ENCODE measurements at places on chromosomes 4 and X.
A peak's percentile ranks its signal among the peaks of the same experiment; 100 is the strongest.

GRCh38 chr4:187547316-187547715, 448.3 kb upstream of the ZFP42 start:
- no peak for DNase-seq

- no peak for DNase-seq
Measured at GRCh38 chr4:80685214-80685613, 345.3 kb upstream of the BMP3 start.

DNA sequence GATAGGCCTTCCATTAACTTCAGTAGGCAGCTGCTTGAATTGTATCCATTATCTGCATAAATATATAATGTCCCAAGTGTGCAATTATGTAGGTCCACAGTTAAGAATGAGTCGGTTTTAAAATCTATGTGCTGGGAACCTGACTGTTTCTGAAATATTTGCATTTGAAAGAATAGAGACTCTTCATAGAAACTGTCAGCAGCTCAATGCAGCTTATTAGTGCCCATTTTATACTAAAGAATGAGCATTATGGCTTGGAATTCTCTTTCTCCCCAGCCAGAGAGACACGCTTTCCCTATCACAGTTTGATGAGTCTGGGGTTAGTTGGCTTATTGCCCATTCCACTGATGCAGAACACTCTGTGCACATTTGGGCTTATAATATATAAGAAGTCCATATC, 202.0 kb upstream of the PCDH7 start:
- no peak for DNase-seq

DNA sequence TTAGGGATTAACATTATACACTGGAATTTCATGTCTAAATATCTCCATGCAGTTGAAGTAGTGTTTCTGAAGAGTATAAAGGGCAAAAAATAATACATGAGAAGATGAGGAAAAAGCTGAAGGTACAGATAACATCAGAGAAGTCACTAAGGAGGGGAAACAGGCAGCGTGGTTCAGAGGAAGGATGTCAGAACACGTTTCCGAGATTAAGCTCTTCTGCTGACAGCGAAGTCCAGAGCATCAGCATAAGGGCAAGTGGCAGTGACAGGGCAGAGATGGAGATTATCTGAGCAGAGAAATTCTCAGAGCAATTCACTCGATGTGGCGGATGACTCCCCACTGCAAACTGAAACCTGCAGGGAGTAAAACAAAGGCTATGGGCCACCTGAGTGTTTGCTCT, 443.2 kb upstream of the FRG1 start:
- no peak for DNase-seq

DNA sequence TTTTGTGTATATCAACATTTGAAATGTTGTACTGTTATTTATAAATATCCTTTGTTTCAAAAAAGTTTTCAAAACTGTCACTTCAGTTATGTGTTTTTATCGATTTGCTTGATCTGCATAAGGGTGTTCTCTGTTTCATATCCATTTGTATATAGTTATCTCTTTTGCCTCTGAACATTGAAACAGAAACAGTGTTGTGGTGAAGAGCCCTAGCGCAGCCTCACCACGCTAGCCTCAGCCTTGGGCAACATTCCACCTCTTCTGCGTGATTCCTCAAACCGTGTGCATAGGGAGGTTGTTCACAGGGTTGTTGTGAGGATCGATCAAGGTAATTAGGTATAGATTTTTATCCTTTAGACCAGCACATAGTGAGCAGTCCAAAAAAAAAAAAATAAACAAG, 287.0 kb upstream of the GALNT7 start:
- no peak for DNase-seq

GRCh38 chrX:120302434-120302833, 8.8 kb downstream of the TMEM255A start:
- no peak for DNase-seq

GRCh38 chr4:147233-147632, 22.9 kb downstream of the ZNF718 start:
- no peak for DNase-seq

DNA sequence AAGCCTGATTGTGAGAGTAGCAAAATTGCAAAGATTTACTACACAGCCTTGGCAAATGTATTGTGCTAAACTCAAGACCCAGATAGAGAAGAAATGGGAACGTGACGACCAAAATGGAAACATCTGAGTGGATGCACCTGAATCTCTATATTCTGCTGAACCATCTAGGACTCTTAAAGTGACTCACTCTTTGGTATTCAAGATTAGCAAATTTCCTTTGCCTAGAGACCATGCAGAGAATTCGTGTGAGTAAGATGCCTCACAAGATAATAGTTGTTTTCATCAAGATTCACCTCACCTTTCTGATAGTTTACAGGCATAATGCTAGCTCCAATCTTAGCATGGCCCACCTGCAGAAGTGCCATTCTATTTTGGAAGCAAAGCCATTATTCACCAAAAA, 14.4 kb upstream of the ATOH1 start:
- no peak for DNase-seq

DNA sequence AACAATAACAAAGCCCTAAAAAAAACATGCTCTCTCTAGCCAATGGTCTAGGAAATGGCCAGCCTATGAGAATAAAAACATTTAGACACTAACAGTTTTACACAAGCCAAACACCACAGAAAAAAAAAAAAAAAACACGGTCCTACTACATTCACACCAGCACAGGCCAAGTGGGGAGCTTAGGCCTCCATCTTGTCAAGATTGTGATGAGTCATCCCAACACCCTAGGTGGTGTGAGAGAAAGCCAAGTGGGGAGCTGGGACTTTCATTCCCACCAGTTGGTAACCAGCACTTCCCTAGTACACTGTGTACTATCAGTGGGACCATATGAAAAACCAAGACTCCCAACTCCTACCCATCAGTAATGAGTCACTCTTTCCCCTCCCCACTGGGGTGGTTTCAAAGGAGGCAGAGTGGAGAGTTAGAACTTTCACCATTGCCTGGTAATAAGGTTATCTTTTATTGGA, 95.6 kb downstream of the ADAMTS3 start:
- DNase-seq, result peak; percentile 41

Data from brain microvascular endothelial cell (primary cell).